ENCODE measurements at places on chromosomes 11 and 22.

- no peak for DNase-seq
Observed at GRCh38 chr11:2108675-2109491, 30.3 kb downstream of the IGF2 start.

DNA sequence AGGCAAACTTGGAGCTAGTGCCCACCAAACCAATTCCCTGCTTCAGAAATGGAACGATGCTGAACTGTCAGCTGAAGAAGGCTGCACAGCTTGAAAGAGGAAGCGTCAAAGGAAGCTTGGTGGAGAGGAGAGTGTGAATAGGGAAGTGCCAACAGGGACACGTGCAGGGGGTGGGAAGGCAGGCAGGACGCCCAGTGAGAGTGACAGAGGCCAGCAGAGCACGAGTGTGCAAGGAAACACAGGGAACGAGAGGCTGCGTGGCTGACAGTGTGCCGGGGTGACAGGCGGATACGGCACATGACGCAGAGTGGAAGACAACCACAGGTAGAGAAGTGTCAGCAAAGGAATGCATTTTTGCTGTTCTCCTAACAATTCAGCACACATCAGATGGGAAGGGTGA is 196.4 kb downstream of the LARGE1 start:
- no peak for DNase-seq

- no peak for DNase-seq
Observed at GRCh38 chr22:29148036-29148435, 57.7 kb upstream of the EMID1 start.

- DNase-seq, result no peak
Observed at GRCh38 chr11:69114362-69114761, 41.4 kb upstream of the SMIM38 start.

- DNase-seq, result no peak
Observed at GRCh38 chr22:29806196-29806595, 31.9 kb downstream of the ASCC2 start.

DNA sequence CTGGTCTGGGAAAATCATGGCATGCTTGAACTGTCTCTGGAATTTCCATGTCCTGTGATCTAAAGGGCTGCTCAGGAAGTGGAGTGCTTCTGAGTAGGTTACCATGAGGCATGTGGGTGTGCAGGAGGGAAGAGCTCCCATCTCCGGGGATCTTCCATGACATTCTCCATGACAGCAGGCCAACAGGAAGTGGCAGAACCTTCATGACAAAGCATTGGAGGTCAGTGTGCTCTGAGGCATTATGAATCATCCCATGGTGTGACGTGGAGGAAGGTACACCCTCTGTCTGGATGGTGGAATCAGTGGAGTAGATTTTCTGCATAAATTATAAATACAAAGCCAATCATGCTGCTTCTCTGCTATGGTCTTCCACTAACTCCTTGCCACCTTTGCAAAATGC is 139.6 kb upstream of the E2F8 start:
- DNase-seq, result no peak

Data from stimulated activated CD4-positive, alpha-beta T cell treated with anti-CD3 and anti-CD28 coated beads, Interleukin-15, amount 100 ng/mL, for 24 hours (primary cell).